ENCODE measurements at places on chromosomes 6 and 20. TPM values are rescaled to one million over a fixed set of nuclear protein-coding genes. Genes with fewer than 3 reads are reported as not detected.

SOX18 gene
- 0.83 TPM for total RNA-seq

PRPH2 gene
- not detected for total RNA-seq

DNA sequence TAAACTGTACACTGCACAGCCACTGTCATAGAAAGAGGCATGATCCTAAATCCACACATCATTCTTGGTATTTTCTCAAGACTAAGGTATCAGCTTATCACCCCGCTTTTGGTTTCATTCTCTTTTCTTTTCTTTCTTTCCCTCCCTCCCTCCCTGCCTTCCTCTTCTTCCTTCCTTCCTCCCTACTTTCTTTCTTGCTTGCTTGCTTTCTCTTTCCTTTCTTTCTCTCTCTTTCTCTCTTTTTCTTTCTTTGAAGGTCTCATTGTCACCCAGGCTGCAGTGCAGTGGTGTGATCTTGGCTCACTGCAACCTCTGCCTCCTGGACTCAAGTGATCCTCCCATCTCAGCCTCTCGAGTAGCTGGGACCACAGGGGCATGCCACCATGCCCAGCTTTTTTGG lies 81.1 kb downstream of the MAP7 start:
- no peaks in the 10 kb centered on the region for H3K27me3 ChIP-seq
- DNase-seq, result no peak

GRCh38 chr6:36323062-36323461 lies 13.6 kb downstream of the BNIP5 start:
- H3K4me1 ChIP-seq, result no peaks in the 10 kb centered on the region
- H3K27ac ChIP-seq, result no peak overlapping the region
- H3K36me3 ChIP-seq, result no peaks in the 10 kb centered on the region
- no peak for DNase-seq
- no peaks in the 10 kb centered on the region for H3K27me3 ChIP-seq

- H3K27ac ChIP-seq, result no peak overlapping the region
- H3K4me1 ChIP-seq, result no peaks in the 10 kb centered on the region
- no peaks in the 10 kb centered on the region for H3K27me3 ChIP-seq
- H3K36me3 ChIP-seq, result no peaks in the 10 kb centered on the region
- DNase-seq, result no peak
These were observed 20.0 kb downstream of the SAMD3 start for GRCh38 chr6:130202782-130203181.

- H3K4me3 ChIP-seq, result no peak overlapping the region
- no peak for DNase-seq
- no peaks in the 10 kb centered on the region for H3K4me1 ChIP-seq
- no peak overlapping the region for H3K27ac ChIP-seq
- H3K36me3 ChIP-seq, result 0 out of 2 replicates have a peak, but pooled peaks cover 6% of the 10 kb centered on the region
These were observed 50.6 kb upstream of the MRPS10 start for GRCh38 chr6:42268016-42268834.

DNA sequence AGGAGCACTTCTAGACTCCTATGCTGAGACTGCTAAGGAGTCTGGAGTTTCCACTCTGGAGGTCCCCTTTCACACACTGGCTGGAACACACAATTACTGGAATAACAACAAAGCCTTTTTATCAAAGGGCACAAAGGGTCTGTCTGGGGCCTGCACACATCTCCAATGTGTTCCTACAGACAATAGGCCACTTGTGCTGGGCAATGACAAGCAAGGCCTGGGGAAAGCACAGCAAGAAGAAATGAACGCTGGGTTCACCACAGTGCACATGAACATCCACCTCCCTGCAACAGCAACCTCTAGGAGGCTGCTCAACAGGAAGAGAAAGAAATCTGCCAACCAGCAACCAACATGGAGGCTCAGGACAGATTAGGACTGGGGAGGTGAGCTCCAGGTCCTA lies 43.9 kb downstream of the TRPC4AP start:
- no peak overlapping the region for H3K27ac ChIP-seq
- H3K4me3 ChIP-seq, result no peak overlapping the region
- no peaks in the 10 kb centered on the region for H3K4me1 ChIP-seq
- peaks cover 6% of the 10 kb centered on the region for H3K36me3 ChIP-seq

DNA sequence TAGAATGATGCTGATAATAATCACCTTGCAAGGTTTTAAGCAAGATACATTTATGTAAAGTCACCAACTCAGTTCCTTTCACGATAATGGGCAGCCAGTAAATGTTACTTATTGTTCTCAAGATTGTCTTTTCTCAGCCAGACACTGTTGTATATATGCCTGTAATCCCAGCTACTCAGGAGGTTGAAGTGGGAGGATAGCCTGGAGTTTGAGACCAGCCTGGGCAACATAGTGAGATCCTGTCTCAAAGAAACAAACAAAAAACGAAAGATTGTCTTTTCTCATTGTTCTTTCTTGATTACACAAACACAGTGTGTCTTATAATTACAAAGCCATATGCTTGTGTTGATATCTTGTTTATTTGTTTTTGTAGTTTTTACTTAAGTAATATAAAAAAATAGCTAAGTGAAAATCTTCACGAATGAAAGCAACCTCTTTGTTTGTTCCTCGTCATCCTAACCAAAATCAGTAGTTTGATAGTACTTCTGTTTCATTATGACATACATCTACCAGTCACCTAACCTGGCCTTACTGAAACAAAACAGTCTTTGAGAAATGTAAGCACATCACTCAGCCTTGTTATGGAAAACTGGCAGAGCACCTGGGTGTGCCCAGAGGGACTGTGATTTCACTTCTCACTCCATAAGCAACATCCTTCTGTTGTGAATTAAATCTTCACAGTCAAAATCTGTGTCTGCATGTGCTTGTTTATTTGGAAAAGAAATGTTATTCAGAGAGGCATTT lies 436.2 kb upstream of the SOX4 start:
- no peak overlapping the region for H3K4me3 ChIP-seq
- no peaks in the 10 kb centered on the region for H3K36me3 ChIP-seq
- no peak overlapping the region for H3K27ac ChIP-seq
- no peaks in the 10 kb centered on the region for H3K27me3 ChIP-seq

- H3K36me3 ChIP-seq, result no peaks in the 10 kb centered on the region
- H3K4me3 ChIP-seq, result no peak overlapping the region
- peaks cover 17% of the 10 kb centered on the region for H3K27me3 ChIP-seq
These were observed 56.9 kb upstream of the NXT1 start for GRCh38 chr20:23293689-23294088.

DNA sequence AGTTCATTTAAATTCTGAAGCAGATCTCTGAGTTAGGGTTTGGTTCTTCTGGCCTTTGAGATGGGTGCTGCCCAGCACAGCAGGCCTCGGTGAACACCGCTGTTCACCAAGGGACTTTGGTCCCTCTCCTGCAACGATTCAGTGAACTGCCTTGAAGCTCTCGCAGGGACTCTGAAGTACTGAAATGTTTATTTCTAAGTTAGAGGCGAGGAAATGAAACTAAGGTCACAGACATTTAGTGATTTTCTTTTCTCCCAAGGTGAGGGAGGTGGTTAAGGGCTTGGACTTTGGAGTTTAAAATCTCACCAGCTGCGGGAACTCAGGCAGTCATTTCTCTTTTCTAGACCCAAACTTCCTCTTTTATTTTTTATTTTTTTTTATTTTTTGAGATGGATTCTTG lies 26.2 kb downstream of the E2F3 start:
- H3K27me3 ChIP-seq, result no peaks in the 10 kb centered on the region
- peaks cover 6% of the 10 kb centered on the region for H3K36me3 ChIP-seq
- no peak overlapping the region for H3K27ac ChIP-seq
- no peaks in the 10 kb centered on the region for H3K4me1 ChIP-seq

Data from PC-9 (cell line).